NCI-H69 (cell line): ENCODE measurements at places on chromosomes 5 and 9.
A peak's percentile ranks its signal among the peaks of the same experiment; 100 is the strongest.

- peak; percentile 72 for DNase-seq
Observed at GRCh38 chr5:108481355-108481931, 99.5 kb upstream of the FBXL17 start.

GRCh38 chr9:18109675-18110074 lies 364.3 kb upstream of the ADAMTSL1 start:
- no peak for DNase-seq

DNA sequence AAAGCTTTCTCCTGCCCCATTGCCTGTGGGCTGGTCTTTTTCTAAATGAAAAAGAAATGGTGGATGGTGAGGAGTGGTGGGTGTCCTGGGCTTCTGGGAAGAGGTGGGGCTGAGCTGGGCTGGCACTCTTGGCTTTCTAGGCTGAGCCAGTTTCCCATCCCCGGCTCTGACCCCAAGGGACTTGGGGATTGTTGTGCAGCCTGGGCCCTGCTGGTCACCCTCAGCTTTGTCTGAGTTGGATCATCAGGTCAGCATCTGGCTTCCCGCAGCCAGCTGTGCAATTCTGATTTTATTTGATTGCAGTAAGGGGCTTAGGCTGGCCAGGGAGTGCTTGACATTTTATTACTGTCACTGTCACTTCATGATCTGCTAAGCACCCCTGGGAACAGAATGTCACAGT lies 25.3 kb downstream of the GLRA1 start:
- DNase-seq = no peak

DNA sequence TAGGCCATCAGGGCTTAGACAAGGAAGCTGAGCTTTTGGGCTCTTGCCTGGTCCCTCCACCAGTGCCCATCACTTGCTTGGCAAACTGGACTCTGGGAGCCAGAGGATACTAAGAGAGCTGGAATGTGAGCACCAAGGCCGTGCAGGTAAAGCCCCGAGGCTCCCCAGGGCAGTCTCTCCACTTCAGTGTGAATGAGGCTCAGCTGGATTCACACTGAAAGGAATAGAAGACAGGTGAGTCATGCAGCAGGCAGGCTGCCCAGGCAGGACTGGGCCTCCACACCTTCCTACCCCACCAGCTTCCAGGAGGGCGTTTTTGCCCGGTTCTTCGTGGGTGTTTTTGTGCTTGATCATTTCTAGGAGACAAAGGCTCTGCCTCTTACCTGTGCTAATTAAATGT lies 7.3 kb upstream of the CTSV start:
- DNase-seq = peak; percentile 84

GRCh38 chr5:91245074-91245452 lies 138.1 kb downstream of the ARRDC3 start:
- no peak for DNase-seq

DNA sequence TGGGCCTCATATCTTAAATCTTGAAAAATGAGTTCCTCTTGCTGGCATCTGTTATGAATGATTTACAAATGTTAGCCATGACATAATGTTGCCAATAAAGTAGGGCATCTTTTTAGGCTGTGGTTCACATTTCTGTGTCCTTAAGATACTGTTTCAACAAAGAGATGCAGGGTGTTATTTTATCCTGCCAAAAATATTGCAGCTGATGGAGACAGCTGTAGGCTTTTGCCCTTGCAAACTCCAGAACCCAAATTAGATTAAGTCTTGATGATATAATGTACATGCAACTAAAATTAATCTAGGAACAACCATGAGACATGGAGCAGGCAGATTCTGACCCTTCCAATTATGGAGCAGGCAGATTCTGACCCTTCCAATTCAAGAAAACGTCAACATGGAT lies 228.2 kb upstream of the GRIN3A start:
- no peak for DNase-seq

GRCh38 chr5:150294551-150295071 lies 5.0 kb upstream of the CAMK2A start:
- peak; percentile 49 for DNase-seq

DNA sequence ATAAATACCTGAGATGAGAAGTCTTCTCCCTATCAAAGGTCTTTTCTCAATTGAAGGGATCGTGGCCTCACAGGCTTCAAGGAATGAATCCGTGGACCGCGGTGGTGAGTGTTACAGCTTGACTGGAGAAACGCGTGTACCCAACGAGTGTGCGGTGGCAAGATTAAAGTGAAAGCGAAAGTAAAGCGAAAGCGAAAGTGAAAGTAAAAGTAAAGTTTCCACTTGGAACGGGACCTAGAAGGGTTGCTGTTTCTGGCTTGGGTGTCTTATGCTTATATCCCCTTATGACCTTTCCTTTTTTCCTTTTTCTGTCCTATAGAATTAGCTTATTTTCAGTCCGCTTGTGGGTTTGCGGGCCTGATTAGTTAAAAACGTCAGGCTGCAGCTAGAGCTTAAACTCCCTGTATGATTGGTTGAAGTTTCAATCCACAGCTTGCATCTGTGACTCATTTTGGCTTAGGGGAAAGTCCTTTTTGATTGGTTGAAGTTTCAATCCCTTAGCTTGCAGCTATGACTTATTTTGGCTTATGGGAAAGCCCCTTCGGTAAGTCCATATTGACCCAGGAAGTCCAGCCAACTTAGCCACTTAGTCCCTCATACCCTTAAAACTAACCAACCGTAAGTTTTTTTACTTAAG lies 924.3 kb upstream of the CDH10 start:
- peak; percentile 42 for DNase-seq

DNA sequence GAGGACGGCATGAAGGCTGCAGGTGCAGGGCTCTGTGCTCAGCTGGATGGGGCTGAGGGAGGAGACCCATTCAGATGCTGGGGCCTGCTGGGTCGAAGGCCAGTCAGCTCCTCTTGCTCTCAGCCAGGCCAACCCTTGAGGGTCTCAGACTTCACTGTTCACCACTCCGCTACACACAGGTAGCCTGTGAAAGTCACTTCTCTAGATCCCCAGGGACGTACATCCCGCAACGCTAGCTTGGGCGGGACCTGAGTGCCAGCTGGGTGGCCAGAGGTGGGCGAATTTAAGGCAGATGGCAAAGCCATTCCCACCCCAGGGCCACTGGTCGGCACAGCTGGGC lies 42.2 kb upstream of the FCN1 start:
- no peak for DNase-seq

GRCh38 chr5:166211640-166212039 lies 2079.8 kb upstream of the WWC1 start:
- no peak for DNase-seq

- no peak for DNase-seq
Observed at GRCh38 chr5:124157320-124157719, 589.1 kb downstream of the ZNF608 start.

GRCh38 chr5:160651692-160652645 lies 200.0 kb downstream of the ATP10B start:
- peak; percentile 95 for DNase-seq

GRCh38 chr9:132055756-132056155 lies 23.9 kb downstream of the MED27 start:
- peak; percentile 67 for DNase-seq

- DNase-seq = no peak
Observed at GRCh38 chr5:159850160-159850559, 66.1 kb upstream of the ADRA1B start.

- DNase-seq = no peak
Observed at GRCh38 chr5:137891849-137892248, 2.6 kb downstream of the PKD2L2 start.

GRCh38 chr5:116856271-116856670 lies 281.6 kb upstream of the SEMA6A start:
- DNase-seq = no peak

GRCh38 chr5:110790673-110791072 lies 51.9 kb downstream of the SLC25A46 start:
- peak; percentile 10 for DNase-seq

GRCh38 chr9:72583370-72583769 lies 62.0 kb downstream of the TMC1 start:
- peak; percentile 62 for DNase-seq

GRCh38 chr5:59348189-59348588 lies 545.3 kb downstream of the PDE4D start:
- DNase-seq = peak; percentile 87

DNA sequence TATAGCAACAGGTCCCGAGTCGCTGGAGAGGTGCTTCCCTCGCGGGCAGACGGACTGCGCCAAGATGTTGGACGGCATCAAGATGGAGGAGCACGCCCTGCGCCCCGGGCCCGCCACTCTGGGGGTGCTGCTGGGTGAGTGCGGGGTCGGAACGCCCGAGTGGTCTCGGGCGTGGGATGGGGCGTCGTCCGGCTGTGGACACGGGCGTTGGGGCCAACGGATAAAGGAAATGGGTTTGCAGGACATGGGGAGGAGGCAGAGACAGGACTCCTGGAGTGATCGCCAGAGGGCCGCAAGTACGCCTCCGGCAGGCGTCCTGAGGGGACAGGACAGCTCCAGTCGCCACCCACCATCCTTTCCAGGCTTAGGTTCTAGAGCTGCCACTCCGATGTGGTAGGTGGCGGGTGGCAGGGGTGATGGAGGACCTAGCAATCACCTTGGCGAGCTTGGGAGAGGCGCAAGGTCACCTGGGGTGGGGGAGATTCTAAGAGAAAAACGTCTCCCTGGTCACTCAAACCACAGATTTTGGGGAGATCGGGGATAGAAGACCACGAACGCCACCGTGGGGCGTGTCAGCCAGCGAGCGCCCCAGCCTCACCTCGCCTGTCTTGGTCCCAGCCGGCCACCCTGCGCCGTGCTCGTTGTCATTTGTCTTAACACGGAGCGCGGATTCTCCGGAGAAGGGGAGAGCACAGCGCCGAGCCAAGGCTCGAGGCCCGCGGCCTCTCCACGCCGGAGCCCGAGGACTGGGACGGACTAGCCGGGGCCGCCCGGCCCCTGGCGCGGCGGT lies 922 bp downstream of the LMX1B start:
- DNase-seq = no peak

- DNase-seq = no peak
Observed at GRCh38 chr9:125329978-125330377, 68.4 kb downstream of the GAPVD1 start.

DNA sequence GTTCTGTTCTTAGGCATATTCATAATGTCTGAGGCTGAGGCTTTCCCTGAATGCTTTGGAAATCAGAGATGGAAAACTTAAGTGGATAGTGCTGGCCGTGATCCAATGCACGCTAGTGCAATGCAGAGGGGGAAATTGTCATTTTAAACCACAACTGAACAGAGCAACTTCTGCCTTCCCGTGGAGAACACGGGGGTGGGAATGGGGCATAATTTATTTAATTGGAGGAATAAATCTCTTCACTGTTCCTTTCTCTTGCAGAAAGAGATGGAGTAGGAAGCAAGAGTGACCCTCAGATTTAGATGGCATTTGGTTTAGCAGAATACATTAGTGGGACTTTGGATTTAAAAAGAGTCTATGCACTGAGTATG lies 22.9 kb upstream of the NREP start:
- peak; percentile 58 for DNase-seq

- DNase-seq = no peak
Observed at GRCh38 chr5:115869256-115869795, 27.6 kb downstream of the AP3S1 start.

- DNase-seq = peak; percentile 93
Observed at GRCh38 chr9:37800631-37801286, at the start of gene DCAF10. TSS of gene DCAF10 (plus strand) at chr9:37800797. CDS start at chr9:37800867, 70 bp downstream.

GRCh38 chr5:78041805-78042204 lies 252.7 kb downstream of the AP3B1 start:
- no peak for DNase-seq
